ENCODE measurements at places on chromosomes 1 and 21.

DNA sequence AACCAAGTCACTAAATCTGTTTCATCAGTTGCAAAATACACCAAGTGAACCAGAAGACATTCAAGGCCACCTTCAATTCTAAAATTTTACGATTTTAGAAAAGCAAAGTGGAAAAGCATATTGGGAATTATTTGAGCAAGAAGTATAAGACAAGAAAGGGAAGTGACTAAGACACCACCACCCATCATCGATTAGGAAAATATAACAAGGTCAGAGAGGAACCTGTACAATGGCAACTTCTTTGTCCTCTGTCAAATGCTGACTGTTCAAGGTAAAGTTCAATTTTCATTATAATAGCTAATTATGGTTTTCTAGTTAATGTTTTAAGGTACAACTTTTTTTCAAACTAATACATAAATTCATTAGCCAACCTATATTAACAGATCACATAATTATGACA, 10.8 kb downstream of the FRRS1 start:
- DNase-seq = no peak

DNA sequence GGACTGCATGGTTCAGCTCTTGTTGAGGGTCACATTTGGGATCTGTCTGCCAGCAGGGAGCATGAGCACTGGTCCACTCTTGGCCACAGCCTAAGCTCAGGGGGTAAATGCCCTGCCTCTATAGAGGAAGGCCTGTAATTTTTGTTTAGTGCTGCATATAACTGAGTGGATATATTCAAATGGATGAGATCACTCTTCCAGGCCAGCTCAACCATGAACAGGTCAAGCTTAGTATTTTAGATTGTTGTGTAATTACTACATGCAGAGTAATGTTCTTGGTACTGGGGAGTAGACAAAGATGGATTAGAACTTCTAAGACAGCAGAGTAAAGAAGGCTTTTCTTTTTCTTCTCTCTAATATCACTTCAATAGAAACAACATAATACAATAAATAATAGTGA, 376.9 kb downstream of the GPATCH2 start:
- DNase-seq = no peak

GRCh38 chr1:208420696-208421095, 176.5 kb upstream of the PLXNA2 start:
- no peak for DNase-seq

DNA sequence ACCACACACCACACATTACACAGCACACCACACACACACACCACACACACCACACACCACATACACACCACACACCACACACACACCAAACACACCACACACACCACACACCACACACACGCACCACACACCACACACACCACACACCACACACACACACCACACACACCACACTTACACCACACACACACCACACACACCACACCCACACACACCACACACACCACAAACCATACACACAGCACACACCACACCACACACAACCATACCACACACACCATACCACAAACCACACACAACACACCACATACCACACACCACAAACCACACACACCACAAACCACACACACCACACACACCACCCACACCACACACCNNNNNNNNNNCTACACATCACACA, 40.9 kb upstream of the SIK1 start:
- DNase-seq = no peak

- no peak for DNase-seq
Observed at GRCh38 chr1:24776821-24777220, 31.6 kb downstream of the CLIC4 start.

- peak; percentile 95 for DNase-seq
Observed at GRCh38 chr21:46060596-46061061, 37.3 kb upstream of the COL6A2 start.

GRCh38 chr21:41316200-41317062, at the start of gene FAM3B:
Gene FAM3B, plus strand, starts transcription at chr21:41316801. Its CDS starts 79 bp downstream, at chr21:41316880.
- DNase-seq = no peak

DNA sequence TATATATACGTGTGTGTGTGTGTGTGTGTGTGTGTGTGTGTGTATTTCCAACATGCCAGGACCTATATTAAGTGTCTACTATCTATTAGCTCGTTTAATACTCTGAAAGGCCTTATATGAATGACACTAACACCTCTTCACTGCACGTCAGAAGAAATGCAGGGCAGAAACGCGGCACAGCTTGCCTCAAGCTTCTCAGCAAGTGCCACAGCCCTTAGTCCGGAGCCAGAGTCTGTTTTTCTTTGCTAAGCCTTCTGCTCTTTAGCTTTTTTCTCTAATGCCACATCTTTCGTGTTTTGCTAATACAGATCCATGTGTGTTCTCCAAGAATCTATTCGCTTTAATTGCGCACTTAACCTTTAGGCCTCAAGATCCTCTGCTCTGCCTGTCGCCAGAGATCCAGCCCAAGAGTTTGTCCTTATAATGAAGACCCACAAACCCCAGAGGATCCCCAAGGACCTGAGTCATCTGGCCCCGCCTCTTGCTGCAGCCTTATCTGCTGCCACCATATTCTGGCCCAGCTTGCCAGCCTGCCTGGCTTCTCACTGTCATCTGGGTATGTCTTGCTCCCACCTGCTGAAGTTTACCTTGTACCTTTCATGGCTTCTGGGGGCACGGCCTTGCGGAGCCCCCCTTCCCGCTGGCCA, 2.0 kb upstream of the TRIM58 start:
- DNase-seq = no peak

DNA sequence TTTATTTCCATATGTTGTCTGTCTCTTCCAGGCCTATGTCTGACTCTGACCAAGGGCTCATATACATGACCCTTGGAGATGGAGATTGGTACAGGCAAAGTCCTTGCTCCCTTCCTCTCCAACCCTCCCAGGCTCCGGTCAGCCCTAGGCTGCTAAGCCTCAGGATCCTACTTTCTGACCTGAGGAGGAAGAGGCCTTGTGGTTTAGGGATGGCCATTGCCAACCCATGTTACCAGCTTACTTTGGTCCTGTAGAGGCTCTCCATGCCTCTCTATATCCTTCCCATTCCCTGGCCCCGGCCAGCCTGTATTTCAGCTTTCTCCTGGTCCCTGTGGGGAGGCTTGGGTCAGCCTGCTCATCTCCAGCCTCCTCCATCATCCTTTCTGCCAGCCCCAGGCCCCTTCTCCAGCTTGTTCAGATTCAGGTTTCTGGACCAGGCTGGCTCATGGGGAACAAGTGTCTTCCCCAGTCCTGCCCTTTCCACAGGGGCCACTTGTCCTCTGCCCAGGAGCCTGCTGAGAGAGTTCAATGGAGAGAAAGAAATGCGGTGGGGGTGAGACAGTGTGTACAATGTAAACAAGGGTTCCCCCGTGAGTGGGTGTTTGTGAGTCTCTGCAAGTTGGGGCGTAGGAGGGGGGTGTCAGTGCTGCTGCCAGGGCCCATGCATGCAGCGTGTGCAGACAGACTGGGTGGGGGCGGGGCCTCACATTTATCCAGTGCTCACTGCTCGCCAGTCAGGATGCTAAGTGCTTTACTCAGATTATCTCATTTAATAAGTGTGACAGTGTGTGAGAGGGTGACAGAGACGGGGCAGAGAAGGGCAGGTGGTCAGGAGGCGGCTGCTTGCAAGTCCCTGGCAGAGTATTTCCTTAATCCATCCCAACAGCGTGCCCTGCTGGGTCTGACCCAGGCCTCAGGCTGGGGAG, 31.3 kb upstream of the FOXO6 start:
- no peak for DNase-seq

DNA sequence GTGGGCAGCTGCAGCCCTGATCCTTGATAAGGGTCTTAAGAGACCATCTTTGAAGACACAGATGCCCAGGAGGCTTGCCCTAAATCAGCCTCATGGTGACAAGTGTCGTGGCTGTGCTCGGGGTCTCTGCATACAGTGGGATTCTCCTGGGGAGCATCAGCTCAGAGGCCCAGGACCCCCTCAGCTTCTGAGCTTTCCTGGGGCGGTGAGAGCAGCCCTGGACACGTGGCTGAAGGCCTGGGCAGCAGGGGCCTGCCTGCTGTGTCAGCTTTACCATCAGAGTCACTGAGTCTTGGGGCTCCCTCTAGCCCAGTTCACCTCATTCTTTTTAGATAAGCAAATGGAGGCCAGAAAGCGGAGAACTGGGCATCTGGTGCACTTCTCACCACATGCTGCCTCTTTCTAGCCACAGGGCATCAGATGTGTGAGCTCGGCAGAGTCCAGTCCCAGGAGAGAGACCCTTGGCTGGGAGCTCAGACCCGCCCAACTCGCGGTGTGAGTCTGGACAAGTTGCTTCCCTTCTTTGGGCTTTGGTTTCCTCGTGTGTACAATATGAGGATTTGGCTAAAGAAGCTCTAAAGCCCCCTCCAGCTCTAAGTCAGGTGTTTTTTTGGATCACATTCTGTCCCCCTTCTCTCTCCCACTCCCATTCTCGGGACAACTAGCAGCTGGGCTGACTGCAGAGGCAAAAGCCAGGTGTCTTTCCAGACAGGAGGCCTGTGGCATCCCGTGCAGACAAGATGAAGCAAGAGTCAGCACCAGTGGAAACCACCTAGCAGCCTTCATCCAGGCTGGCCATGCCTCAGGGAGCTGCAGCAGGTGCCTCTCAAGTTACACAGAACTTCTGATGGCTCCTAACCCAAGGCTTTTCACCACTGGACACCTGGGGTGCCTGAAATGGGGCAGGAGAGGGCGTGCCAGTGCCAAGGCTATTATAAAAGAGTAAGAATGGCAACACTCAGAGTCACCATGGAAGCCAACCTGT, 119.1 kb downstream of the KCNN3 start:
- DNase-seq = no peak

- no peak for DNase-seq
Observed at GRCh38 chr21:37413553-37414291, 47.1 kb downstream of the DYRK1A start.

DNA sequence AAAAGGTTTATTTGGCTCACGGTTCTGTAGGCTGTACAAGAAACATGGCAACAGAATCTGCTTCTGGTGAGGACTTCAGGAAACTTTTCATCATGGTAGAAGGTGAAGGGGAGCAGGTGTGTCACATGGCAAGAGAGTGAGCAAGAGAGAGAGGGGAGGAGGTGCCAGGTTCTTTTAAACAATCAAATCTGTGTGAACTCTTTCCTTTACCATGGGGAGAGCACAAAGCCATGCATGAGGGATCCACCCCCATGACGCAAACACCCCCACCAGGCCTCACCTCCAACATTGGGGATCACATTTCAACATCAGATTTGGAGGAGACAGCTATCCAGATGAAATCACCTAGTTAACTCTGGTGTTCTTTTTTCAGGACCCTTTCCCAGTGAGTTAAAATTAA, 103.6 kb downstream of the GALNT2 start:
- no peak for DNase-seq

DNA sequence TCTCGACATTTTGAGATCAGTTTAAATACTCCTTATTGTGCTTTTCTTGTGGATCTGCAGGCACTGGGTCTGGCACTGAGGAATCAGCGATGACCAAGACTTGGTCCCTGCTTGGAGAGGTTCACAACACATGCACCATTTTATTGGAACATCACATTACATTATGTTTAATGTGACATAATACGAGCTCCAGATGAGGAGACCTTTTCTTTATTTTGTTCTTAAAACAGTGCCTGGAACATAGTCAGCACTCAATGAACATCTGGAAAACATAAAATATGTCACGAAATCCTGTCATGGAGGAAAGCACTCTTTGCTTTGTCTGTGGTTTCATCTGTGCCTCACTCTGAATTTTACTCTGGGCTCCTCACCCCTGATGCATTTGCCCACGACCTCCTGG, 110.7 kb downstream of the ST6GALNAC3 start:
- no peak for DNase-seq

GRCh38 chr1:37650173-37650572, 15.5 kb upstream of the RSPO1 start:
- DNase-seq = no peak

- no peak for DNase-seq
Observed at GRCh38 chr1:26570287-26570686, 40.7 kb downstream of the RPS6KA1 start.

GRCh38 chr1:160761886-160762285, 22.8 kb downstream of the SLAMF7 start:
- DNase-seq = peak; percentile 14

DNA sequence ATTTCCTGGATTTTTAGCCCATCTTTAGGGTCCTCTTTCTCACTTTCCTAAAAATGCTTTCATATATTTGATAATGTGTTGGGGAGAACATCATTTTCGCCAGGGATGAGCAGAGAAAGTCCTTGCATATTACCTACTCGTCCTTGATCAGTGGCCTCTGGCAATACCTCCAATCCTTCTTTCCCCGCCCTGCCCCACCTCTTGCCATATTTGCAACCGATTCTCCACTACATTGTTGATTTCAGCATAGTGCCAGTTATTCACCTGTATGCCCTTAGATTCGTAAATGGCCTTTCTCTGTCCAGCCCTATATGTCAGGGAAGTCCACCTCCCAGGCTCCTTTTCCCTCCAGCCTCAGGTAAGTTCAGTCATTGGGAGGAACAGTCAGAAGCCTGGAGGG, 13.5 kb upstream of the F3 start:
- no peak for DNase-seq

DNA sequence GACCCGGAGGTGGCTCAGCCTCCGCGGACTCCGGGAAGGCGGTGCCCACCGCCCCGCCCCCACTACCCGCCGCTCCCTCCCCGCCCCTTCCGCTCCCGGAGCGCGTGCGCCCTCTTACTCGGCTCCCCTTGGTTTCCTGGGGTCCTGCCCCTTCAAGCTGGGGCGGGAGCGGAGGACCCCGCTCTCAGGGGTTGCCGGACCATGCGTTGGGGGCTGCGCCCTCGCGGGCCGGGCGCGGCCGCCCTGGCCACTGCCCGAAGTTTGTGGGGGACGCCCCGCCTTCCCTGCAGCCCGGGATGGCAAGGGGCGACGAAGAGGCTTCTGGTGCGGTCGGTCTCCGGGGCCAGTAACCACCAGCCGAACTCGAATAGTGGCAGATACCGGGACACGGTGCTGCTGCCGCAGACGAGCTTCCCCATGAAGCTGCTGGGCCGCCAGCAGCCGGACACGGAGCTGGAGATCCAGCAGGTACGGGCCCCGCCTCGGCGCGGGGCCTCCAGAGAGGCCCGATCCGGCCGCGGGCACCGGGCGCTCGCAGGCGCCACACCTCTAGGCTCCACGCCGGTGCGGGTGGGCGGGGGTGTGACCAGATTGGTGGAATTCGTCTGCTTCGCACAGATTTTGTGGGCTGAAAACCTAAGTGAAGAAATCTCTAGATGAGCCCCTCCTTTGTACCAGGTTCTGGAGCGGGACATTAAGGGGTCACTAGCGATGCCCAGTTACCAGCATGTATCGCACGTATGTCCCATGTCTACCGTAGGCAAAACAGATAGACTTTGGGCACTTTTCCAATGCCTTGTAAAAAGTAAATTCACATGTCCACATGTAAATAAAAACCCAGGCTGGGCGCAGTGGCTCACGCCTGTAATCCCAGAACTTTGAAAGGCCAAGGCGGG, at the start of gene IARS2:
IARS2 (plus strand) TSS at position 117 of the 896 bp plus-strand sequence; CDS start at position 202, 85 bp downstream.
- DNase-seq = peak; percentile 89
